ENCODE measurements at places on chromosomes 13 and 19.

DNA sequence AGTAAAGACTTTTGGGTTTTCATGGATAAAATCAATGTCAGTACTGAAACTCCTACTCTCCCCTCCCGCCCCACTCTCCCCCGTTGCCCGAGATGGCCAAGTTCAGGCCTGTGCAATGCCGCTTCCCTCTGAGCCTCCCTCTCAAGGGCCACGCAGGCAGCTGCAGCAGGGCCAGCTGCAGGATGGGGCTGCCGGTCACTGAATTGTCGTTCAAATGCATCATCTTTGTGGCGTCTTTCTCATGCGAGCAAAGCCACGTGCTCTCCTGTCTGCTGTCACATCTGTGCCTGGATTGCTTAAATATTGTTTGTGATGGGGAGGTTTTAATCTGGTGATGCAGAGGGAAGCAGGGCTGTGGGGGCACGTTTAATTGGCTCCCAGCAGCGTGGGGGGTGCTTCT, 26.6 kb downstream of the SHISA2 start:
- DNase-seq: no peak

DNA sequence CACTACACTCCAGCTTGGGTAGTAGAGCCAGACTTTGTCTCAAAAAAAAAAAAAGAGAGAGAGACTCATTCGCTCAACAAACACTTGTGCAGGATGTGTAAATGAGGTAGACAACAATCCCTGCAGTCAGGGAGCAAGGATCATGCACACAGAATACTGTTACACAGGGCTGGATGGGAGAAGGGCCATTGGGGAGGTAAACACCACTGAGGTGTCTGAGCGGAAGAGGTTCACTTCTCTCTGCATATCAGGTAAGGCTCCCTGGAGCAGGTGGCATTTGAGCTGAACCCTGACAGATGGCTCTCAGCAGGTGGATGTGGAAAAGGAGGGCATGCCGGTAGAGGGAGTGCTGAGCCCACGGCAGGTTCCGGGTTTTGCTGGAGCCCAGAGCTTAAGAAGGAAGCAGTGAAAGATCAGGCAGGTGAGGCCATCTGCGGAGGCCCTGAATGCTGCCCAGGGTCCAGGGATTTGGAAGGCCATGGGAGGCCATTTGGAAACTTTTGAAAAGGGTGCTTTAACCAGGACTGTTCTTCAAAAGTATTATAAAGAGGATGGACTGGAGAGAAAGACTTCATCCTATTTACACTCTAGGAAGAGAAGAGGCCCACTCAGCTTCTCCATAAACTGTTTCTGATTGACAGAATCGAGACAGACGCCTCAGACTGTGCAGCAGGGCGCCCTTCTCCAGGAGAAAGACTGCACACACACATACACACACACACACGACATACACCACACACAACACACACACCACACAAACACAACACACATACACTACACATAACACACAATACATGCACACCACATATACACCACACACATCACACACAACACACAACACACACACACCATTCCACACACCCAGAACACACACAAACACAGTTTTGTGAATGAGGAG, 199.4 kb downstream of the USP12 start:
- DNase-seq: no peak

DNA sequence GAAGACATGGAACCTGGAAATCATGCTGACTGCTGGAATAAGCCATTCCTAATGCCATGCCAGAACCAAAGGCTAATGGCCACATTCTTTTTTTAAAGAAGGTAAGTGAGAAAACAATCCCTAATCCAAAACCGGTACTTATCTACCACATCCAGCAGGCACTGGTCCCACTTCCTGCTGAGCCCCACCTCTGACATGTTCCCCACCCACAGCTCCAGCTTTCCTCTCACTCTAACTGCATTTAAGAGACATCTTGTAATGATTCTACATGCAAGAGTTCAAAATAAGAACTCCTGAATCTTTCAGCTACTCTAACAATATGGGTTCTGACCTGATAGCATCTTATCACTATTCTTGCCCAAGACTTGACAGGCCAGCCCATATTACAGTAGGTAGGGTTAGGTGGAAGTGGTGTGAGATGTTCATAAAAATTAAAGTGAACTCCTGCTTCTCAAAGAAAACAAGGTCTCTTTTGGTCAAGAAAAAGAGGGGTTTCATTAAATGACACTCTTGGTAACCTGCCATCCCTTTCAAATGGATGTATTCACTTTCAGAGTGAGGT, 41.9 kb downstream of the N4BP2L2 start:
- no peak for DNase-seq

DNA sequence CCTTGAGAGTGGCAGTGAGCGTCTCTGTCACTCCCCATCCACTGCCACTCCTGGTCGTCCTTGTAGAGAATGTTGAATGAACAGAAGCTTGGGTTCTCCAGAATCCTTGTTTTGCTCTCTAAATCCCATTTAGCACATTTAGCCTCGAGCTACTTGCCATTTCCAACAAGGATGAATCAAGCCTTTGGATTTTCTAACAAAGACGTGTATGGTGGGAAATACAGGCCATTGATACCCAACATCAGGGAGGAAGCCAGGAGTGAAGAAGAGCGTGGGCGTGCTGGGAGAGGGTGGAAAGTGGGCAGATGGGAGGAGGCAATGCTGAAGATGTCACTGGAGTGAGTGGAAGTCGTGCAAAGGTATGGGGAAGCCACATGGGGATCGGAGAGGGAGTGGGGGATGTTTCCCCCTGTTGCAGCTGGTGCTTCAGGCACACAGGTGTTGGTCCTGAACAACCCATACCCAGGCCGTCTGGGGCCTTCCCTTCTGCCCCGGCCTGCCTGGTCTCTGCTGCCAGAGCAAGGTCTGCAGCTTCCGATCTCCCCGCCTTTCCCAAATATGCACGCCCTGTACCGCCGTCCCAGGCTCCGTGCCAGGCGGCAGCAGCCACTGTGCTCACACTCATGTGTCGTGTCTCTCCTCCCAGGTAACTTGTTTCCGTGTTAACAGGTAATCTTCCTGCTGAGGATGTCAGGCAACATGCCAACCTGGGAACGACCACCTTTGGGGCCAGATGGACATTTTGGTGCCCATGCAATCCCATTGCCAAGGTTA, 48.7 kb downstream of the ZIC5 start:
- no peak for DNase-seq
